T-helper 17 cell (primary cell): ENCODE measurements at places on chromosomes 7 and 10.

DNA sequence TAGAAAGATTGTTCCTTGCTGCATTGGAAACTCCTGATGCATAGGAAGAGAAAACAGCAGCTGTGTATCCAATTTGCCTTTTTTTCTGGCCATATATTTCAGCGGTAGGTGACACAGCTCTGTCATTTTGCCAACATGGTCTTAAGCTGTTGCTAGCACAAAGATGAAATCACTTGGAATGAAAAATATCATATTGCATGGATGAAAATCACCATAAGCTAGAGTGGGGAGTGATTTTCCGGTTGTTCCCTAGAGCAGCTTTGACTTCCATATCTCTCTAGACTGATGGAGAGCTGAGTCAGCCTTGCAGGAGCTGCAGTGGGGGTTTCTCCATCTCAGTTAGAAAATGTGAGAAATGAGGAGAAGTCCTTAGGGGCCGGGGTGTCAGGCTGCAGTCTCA lies 38.3 kb upstream of the BTBD16 start:
- no peaks in the 10 kb centered on the region for H3K4me1 ChIP-seq
- no peaks in the 10 kb centered on the region for H3K36me3 ChIP-seq
- H3K4me3 ChIP-seq = no peak overlapping the region
- DNase-seq = no peak
- H3K27me3 ChIP-seq = peaks cover 64% of the 10 kb centered on the region

- no peaks in the 10 kb centered on the region for H3K36me3 ChIP-seq
- H3K27ac ChIP-seq = no peak overlapping the region
- H3K27me3 ChIP-seq = peaks cover 33% of the 10 kb centered on the region
- DNase-seq = no peak
- H3K4me1 ChIP-seq = peaks cover 3% of the 10 kb centered on the region
- H3K4me3 ChIP-seq = no peak overlapping the region
Measured at GRCh38 chr10:69759641-69760040, 42.1 kb upstream of the COL13A1 start.

DNA sequence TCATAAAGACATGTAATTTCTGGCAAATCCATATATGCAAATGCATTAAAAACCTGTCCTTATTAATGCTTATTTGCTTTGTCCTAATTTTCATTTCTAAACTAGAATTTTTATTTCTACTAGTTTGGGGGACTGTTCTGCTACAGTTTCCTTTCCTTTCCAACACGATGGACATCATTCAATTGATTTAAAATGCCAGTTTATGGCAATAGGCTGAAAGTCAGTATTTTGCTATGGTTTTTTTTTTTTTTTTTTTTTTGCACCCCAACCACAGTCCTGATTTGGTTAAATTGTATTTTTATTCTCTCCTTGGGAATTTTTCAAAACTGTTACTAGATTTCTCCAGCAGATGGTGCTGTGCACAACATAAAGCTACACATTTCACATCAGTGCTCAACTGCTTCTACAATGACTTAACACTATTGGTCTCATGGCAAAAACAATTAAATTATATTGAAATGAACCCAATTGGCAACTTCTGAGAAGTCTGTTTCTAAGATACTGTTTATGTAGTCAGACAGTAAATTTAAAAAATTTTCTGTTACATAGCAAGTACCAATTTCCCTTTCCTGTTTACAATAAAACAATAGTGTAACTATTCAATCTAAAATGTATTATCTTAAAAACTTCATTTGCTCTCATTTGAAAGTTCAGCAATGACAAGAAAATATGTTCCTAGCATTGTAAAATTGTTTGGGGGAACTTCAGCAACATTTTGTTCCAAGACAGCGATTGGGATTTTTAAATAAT lies 193.8 kb upstream of the CCDC6 start:
- peaks cover 2% of the 10 kb centered on the region for H3K36me3 ChIP-seq
- H3K27ac ChIP-seq = peak overlapping the region; percentile 8
- DNase-seq = no peak
- H3K4me1 ChIP-seq = peaks cover 2% of the 10 kb centered on the region
- no peak overlapping the region for H3K4me3 ChIP-seq

DNA sequence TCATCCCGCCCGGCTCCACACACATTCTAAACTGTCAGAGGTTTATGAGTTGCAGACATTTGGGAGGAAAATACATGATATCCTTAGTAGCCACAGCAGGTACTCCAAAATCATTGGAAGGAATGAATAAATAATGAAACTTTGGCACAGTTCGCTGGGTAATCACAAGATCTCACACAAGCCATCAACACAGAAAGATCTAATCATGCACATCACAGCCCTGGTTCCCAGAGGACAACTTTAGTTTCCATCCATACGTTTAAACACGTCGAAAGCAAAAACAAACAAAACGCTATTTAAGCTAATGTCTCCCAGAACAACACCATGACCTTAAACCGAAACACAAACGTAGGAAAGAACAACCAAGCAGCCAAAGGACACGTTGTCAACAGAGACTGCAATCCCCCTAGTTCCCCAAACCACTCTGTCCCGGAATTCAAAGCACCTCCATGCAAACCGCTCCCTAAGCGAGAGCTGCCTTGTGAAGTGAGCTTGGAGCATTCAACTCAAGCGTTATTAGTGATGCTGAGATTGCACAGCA lies 12.3 kb downstream of the SVIL start:
- H3K4me1 ChIP-seq = peaks cover 21% of the 10 kb centered on the region
- H3K27me3 ChIP-seq = no peaks in the 10 kb centered on the region
- no peaks in the 10 kb centered on the region for H3K36me3 ChIP-seq
- H3K27ac ChIP-seq = no peak overlapping the region

DNA sequence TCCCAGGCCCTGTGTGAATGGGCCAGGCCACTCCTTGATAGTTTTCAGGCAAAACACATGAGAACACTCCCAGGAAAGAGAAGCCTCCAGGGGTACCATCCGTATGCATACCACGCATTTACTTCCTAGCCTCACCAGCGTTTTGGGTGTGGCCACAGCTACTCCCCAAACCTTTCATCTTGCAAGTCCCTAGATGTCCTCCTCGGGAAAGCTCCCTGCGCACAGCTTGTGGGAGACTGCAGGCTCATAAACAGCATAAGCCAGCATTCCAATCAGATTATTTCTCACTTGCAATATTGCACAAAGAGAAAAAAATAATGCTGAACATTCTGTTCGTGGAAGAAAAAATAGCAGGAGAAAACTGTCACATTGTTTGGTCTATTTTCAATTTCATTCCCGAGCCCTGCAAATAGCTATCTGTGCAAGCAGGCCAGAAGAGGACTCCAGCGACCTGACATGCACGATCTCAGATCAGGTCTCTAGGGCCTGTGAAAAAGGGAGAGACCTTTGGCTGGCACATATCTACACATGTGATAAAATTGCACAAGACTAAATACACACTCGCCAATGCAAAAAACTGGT lies 175.6 kb downstream of the PLXNA4 start:
- peaks cover 6% of the 10 kb centered on the region for H3K36me3 ChIP-seq
- no peak overlapping the region for H3K27ac ChIP-seq
- peaks cover 6% of the 10 kb centered on the region for H3K4me1 ChIP-seq
- peaks cover 10% of the 10 kb centered on the region for H3K27me3 ChIP-seq
- no peak for DNase-seq

- no peaks in the 10 kb centered on the region for H3K27me3 ChIP-seq
- no peak overlapping the region for H3K27ac ChIP-seq
- no peaks in the 10 kb centered on the region for H3K4me1 ChIP-seq
- H3K4me3 ChIP-seq = no peak overlapping the region
- H3K36me3 ChIP-seq = no peaks in the 10 kb centered on the region
Measured at GRCh38 chr7:27678617-27679260, 16.1 kb upstream of the HIBADH start.

GRCh38 chr7:92904244-92905131 lies 68.1 kb upstream of the CDK6 start:
- no peaks in the 10 kb centered on the region for H3K36me3 ChIP-seq
- H3K27ac ChIP-seq = peak overlapping the region; percentile 89

DNA sequence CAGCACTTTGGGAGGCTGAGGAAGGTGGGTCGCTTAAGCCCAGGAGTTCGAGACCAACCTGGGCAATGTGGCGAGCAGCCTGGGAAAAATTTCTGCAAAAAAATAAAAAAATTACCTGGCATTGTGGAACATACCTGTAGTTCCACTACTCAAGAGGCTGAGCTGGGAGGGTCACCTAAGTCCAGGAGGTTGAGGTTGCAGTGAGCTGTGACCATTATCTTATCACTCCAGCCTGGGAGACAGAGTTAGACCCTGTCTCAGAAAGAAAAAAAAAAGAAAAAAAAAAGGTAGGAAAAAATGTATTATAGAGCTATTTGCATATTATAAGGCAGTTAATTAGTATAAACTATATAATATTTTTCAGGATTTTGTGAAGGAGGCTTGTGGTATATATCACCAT lies 11.0 kb upstream of the TSPAN13 start:
- H3K27ac ChIP-seq = no peak overlapping the region
- H3K4me1 ChIP-seq = no peaks in the 10 kb centered on the region
- H3K36me3 ChIP-seq = peaks cover 2% of the 10 kb centered on the region
- H3K4me3 ChIP-seq = no peak overlapping the region

- no peak overlapping the region for H3K27ac ChIP-seq
- H3K36me3 ChIP-seq = no peaks in the 10 kb centered on the region
- H3K4me1 ChIP-seq = no peaks in the 10 kb centered on the region
- no peak for DNase-seq
- H3K4me3 ChIP-seq = no peak overlapping the region
Measured at GRCh38 chr7:25572423-25572822, 344.1 kb upstream of the NPVF start.

GRCh38 chr7:126495001-126495400 lies 757.7 kb downstream of the GRM8 start:
- H3K27ac ChIP-seq = no peak overlapping the region
- no peaks in the 10 kb centered on the region for H3K27me3 ChIP-seq
- no peak overlapping the region for H3K4me3 ChIP-seq
- H3K36me3 ChIP-seq = no peaks in the 10 kb centered on the region

- peaks cover 2% of the 10 kb centered on the region for H3K4me1 ChIP-seq
- no peak overlapping the region for H3K27ac ChIP-seq
- no peak overlapping the region for H3K4me3 ChIP-seq
- peaks cover 33% of the 10 kb centered on the region for H3K27me3 ChIP-seq
- no peaks in the 10 kb centered on the region for H3K36me3 ChIP-seq
- no peak for DNase-seq
Measured at GRCh38 chr10:119981826-119982225, 89.3 kb downstream of the SEC23IP start.

GRCh38 chr7:27051451-27051850 lies 44.3 kb downstream of the HOXA1 start:
- H3K27ac ChIP-seq = no peak overlapping the region
- DNase-seq = no peak
- no peaks in the 10 kb centered on the region for H3K27me3 ChIP-seq
- no peak overlapping the region for H3K4me3 ChIP-seq

DNA sequence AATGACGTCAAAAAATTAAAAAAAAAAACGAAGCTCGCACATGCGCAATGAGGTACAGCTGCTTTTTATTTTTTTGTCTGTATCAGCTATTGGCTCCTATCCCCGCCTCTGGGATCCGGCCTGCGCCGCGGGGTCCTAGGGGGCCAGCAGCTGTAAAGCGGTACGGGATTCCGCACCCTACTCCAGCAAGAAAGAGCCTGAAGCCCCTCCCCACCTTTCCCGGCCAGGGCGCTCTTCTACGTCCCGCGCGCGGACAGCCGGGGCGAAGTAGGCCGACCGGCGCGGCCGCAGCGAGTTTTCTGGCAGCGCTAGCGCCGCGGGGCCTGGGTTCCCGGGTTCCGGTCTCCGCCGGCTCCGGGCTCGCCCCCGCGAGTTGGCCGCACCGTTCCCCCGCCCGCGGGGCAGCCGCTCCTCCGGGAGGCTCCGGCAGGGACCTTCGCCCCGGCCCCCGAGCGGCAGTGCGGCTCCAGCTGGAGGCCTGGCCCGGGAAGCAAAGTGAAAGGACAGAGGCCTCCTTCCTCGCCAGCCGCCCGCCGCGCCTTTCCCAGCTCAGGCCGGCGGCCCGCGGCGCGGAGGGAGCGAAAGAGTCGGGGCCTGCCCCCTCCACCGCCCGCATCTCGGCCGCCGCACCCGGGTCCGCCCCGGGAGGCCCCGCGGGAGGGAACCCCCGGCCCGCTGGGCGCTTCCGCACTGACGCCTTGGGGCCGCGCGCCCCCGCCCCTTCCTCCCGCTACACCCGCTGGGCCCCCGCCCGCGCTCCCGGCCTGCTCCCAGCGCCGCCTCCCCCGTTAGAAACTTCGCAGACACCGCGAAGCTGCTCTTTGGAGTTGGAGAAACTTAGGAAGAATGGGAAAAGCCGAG lies 4.7 kb upstream of the SPAG6 start:
- peaks cover 66% of the 10 kb centered on the region for H3K27me3 ChIP-seq
- peak overlapping the region; percentile 88 for H3K4me3 ChIP-seq
- peaks cover 11% of the 10 kb centered on the region for H3K4me1 ChIP-seq
- peak overlapping the region; percentile 86 for H3K27ac ChIP-seq
- peak; percentile 35 for DNase-seq

DNA sequence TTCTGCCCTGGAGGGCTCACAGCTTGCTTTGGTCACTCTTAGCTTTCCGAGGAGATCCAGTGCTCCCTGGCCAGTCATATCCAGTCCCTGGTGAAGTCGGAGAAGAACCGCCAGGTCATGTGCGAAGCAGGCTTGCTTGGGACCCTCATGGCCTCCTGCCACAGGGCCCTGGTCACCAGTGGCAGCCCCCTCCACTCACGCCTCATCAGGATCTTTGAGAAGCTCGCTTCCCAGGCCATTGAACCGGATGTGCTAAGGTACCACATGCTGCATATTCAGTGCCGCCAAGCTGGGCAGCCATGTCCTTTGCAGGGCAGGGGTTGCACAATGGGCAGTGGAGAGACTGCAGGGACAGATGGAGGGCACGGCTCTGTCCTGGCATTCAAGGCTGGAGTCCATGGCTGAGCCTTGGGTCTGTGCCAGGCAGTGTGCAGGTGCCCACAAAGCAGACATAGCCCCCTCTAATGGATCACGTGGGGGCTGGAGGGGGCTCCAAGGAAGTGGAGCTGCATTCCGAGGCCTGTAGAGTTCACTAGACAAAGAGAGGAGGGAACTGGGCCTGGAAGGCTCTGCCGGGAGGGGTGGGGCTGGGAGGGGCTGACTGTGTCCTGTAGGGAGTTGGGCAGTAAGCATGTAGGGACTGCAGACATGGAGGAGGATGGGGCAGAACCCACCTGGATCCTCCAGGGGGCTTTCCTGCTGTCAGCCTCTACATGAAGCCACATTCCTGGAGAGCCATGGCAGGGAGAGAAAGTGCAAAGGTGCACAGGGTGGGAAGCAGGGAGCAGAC lies 89.9 kb downstream of the WDFY4 start:
- H3K27me3 ChIP-seq = peaks cover 8% of the 10 kb centered on the region
- DNase-seq = no peak
- no peaks in the 10 kb centered on the region for H3K36me3 ChIP-seq

DNA sequence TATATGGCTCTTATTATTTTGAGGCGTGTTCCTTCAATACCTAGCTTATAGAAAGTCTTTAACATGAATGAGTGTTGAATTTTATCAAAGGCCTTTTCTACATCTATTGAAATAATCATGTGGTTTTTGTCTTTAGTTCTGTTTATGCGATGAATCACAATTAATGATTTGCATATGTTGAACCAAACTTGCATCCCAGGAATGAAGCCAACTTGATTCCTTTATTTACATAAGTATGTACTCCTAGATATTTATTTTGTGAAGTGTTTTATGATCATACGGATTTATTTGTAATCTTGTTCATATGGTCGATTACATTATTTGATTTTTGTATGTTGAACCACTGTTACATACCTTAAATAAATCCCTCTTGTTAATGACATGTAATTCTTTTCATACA lies 244.3 kb upstream of the KCND2 start:
- no peak for DNase-seq
- H3K36me3 ChIP-seq = no peaks in the 10 kb centered on the region
- H3K27ac ChIP-seq = no peak overlapping the region
- no peaks in the 10 kb centered on the region for H3K4me1 ChIP-seq
